ENCODE measurements at places on chromosomes 13 and 19.

DNA sequence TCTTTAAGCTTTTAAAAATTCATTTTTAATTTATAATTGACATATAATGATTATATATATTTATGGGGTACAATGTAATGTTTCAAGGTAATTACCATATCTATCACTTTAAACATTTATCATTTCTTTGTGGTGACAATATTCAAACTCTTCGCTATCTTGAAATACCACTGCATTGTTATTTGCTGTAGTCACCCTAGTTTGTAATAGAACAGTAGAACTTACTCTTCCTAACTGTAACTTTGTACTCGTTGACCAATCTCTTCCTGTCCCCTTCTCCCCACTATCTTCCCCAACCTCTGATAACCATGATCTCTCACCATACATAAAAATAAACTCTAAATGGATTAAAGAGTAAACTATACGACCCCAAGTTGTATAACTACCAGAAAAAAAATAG lies 20.4 kb downstream of the COG6 start:
- DNase-seq: no peak

GRCh38 chr13:40576369-40576768 lies 90.1 kb downstream of the FOXO1 start:
- no peak for DNase-seq

DNA sequence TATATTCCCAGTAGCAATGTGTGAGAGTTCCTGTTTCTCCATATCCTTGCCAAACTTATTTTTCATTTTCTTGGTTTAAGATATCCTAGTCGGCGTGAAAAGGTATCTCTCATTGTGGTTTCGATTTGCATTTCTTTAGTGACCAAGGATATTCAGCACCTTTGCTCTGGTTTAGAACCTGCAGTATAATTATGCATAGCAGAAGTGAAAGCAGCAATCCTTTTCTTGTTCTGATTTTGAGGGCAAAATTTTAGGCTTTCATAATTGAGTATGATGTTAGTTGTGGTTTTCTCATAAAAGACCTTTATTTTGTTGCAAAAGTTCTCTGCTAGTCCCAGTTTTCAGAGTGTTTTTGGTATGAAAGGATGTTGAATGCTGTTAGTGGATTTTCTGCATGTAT lies 491.0 kb downstream of the FGF9 start:
- DNase-seq: no peak

DNA sequence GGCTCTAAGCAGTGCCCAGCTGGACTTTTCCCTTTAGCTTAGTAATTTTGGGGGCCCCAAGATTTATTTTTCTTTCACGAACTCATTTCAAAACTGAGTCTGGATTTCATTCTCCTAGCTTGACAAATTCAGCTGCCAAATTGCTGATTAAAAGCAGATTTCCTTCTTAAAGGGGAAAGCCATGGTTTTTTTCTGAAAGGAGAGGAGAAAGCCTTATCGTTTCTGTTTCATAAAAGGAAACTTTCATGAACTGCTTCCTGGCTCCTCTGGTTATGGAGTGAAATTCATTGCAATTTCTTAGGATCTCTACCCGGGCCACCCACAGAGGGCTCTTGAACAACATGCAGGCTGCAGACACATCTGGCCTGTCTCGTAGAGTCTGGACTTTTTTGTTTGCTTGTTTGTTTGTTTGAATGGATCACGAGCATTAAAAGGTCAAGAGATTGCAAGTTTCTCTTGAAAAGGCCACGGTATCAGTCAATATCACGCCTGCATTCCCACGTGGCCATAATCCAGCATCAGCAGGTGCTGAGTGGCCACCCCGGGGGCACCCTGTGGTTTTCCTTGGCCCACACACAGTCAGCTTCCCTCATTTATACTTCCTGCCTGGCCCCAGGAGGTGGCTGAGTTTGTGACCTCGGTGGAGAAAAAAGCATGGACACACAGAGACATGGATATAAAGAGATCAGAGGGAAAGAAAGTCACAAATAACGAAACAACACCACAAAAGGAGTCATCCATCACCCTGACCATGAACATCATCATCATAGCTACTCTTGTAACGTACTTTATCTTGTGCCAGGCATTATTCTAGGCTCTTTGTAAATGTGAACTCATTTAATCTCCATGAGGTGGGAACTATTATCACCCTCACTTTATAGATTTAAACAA lies 10.5 kb upstream of the KLK4 start:
- no peak for DNase-seq

DNA sequence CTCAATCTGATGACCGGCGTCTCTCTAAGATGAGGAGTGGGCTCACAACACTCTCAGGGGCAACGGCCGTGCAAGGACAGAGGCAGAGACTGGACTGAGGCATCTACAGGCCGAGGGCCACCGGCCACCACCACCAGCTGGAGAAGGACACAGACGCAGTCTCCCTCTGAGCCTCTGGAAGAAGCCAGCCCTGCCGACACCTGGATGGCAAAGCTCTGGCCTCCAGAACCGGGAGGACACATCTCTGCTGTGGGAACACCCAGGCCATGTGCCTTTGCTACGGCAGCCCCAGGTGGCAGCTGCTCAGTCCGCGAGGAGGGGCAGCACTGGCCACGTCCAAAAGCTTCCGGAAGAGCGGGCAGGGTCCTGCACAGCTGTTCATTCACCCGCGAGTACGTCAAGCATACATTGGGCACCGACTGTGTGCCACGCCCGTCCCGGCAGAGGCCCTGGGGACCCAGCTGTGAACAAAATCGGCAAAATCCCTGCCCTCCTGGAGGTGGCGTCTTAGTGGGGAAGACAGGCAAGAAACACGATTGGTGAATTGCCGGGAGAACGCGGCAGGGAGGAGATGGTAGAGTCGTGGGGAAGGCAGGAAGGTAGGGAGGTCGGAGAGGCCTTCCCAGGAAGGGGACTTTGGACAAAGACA lies 17.1 kb downstream of the C2CD4C start:
- no peak for DNase-seq

GRCh38 chr19:33705860-33706259 lies 84.1 kb downstream of the CHST8 start:
- DNase-seq: no peak

DNA sequence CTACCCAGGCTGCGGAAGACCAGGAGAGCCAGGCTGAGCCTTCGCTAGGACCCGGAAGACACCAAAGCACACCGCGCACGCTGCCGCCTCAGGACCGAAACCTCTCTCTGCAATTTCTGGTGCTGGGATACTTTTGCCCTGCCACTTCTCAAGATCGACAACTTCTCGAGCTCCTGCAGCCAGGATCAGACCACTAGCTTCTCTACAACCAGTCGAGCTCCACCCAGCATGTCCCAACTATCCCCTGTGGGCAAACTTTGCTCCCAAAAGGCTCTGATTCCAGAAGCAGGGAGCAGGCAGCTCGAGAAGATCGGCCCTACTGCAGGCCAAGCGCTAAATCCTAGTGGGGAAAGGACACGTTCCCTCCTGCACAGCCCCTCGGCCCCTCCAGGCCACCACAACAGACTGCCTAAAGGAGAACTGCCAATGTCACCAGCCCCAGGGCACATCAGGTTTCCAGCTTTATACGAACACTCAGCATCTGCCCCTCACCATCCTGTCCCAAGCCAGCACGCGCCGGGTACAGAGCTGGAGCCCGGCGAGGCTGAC lies 979 bp downstream of the AKAP8 start:
- no peak for DNase-seq

- DNase-seq: no peak
These were observed 62.9 kb downstream of the RASA3 start for GRCh38 chr13:114069376-114070097.

GRCh38 chr19:57273014-57273413 lies 7.3 kb upstream of the ZNF460 start:
- DNase-seq: no peak

DNA sequence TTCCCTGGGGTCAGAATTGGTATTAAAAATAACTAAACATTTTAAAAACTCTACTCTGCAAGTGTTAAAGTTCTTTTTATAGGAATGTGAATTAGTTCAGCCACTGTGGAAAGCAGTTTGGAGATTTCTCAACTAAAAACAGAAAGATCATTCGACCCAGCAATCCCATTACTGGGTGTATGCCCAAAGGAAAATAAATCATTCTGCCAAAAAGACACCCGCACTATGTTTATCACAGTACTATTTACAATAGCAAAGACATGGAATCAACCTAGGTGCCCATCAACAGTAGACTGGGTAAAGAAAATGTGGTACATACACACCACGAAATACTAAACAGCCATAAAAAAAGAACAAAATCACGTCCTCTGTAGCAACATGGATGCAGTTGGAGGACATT lies 657 bp upstream of the THSD1 start:
- no peak for DNase-seq

- no peak for DNase-seq
These were observed 163.0 kb downstream of the FGF9 start for GRCh38 chr13:21833921-21834320.

- DNase-seq: no peak
These were observed 6.6 kb upstream of the MCF2L start for GRCh38 chr13:112962396-112962795.

GRCh38 chr13:73781384-73781783 lies 352.8 kb downstream of the KLF12 start:
- DNase-seq: no peak

- DNase-seq: no peak
These were observed 11.1 kb upstream of the RSPH6A start for GRCh38 chr19:45825917-45826893.

GRCh38 chr13:46804391-46804815 lies 7.4 kb upstream of the ESD start:
- DNase-seq: no peak

DNA sequence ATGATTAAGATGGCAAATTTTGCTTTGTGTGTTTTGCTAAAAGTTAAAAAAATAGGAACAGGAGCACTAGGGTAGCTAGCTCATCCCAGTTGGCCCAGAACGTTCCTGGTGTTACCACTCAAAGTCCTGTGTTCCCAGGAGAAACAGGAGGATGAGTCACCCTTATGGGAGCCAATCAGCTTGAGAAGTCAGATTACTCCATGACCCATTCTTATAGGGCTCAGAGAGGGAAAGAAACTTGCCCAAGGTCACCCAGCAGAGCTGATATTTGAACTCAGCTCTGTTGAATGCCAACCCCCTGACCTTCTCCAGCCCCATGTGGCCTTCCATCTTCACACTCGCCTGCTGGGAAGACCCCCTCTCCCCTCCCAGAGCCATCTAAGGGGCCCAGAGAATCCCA lies 13.0 kb downstream of the NMRK2 start:
- DNase-seq: no peak

DNA sequence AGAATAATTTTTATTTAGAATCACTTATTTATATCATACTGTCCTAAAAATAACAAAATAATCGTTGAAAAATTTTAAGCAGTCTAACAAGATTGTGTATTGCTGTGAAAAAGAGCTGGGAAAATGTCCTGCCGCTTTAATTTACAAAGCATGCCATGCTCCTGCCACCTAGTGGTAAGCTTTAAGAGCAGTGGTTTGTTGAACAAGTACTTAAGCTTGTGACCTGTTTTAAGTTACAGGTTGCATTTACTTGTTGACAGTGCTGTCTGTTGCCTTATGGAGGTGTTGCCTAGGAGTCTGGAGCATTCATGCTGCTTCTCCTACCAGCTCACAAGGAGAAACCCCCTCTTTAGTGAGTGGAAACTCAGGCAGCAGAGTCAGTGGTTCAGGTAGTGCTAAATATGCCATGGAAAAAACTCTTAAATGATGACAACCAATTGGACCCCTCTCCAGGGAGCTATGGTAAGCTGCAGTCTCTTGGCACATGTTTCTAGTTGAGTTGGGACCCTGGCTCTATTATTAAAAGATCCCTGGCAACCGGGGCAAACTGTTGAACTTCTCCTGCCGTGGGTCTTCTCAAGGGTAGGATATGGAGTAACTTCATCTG lies 68.4 kb downstream of the SPATA13 start:
- peak; percentile 45 for DNase-seq

GRCh38 chr13:97067017-97067895 lies 73.0 kb upstream of the OXGR1 start:
- no peak for DNase-seq

DNA sequence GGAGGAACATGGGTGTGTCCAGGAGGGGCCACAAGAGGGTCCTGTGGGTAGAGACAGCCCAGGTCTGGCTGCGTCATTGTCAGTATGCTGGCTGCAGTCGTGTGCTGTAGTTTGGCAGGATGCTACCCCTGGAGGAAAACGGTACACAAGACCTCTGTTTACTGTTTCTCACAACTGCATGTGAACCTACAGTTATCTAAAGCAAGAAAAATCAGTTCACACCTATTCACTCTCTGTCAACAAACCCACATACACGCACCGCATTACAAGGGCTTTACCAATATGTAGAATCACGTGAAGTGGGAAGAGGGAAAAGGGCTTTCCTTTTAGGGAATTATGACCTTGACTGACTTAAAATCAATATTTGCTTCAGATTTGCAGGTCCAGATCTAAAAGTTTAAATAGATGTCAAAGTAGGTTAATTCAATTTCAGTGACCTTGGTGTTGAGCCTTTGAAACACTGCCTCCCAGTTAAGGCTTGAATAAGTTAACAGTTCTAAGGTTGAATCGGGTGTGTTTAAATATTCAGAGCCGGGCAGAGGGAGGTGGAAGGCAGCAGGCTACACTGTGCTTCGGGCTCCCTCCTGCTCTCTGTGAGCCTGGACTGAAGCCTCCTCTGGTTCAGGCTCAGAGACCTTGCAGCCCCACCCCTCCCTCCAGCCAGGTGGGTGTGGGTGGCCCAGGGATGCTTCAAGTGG lies 17.2 kb upstream of the MCF2L start:
- DNase-seq: no peak

DNA sequence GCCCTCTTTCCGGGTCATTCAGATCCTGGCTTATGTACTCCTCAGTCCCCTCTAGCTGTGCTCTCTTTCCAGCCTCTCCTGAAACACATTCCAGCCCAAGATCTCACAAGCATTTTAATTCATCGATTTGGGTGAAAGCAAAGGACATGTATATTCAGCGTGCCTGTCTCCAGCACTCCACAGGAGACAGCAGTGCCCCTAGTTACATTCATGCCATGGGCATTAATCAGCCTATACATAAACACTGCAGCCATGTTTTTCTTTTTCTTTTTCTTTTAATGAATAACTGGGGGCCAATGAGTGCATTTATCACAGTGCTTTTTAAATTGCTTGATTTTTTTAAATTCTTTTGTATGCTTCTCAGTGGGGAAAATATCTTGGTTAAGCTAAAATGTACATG lies 199.1 kb downstream of the DCT start:
- DNase-seq: no peak

DNA sequence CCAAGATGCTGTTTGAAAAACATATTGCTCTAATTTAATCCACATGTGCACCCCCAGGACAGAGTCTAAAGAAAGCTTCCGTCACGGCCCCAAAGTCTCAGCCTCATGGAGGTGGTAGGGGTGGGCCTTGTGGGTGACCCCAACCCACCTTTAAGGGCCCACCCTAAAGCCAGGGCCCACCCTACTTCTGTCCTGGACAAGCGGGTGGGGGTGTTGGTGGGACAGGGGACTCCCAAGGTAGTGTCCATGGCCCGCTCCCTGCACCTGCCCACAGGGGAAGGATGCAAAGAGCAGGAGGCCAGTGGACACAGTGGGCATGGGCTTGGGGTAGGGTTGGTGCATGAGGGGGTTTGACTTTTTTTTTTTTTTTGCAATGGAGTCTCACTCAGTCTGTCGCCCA lies 66.8 kb downstream of the KCTD15 start:
- no peak for DNase-seq

All from renal cortex interstitium (tissue), 15 donors.